Endothelial cell of umbilical vein (primary cell): ENCODE measurements at places on chromosomes 5 and 9. TPM values are rescaled to one million over a fixed set of nuclear protein-coding genes. Genes with fewer than 3 reads are reported as not detected.
A peak's percentile ranks its signal among the peaks of the same experiment; 100 is the strongest.

- no peaks in the 10 kb centered on the region for H3K27me3 ChIP-seq
- no peak overlapping the region for H3K27ac ChIP-seq
- no peak overlapping the region for H3K4me3 ChIP-seq
- no peak for DNase-seq
- no peaks in the 10 kb centered on the region for H3K36me3 ChIP-seq
Observed at GRCh38 chr9:18185196-18185595, 288.8 kb upstream of the ADAMTSL1 start.

OR1Q1 gene
- total RNA-seq = not detected in 2 replicates

DNA sequence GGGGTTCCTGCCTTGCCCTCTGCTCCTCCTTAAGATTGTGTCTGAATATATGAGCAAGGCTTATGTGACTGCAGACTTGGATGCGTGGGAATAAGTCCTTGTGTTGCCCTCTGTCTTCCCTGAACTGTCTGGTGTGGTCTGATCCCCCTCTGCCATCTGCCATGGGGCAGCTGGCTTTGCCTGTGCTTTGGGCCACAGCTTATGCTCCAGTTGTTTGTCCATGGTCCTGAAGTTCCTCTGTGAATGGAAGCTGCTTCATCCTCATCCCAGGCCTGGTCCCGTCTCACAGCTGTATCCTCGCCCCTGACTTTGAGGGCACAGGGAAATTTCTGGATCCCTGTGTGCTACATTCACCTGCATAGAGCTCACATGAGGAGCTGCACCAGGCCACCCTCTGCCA is 14.7 kb downstream of the IL31RA start:
- DNase-seq = peak; percentile 21
- H3K4me3 ChIP-seq = no peak overlapping the region
- no peaks in the 10 kb centered on the region for H3K27me3 ChIP-seq

GARNL3 gene
- total RNA-seq = 5.2 and 8.3 TPM in 2 replicates

CENPK gene
- 49.3 and 50.7 TPM in 2 replicates for total RNA-seq

LMNB1 gene
- total RNA-seq = 134 and 144 TPM in 2 replicates

DNA sequence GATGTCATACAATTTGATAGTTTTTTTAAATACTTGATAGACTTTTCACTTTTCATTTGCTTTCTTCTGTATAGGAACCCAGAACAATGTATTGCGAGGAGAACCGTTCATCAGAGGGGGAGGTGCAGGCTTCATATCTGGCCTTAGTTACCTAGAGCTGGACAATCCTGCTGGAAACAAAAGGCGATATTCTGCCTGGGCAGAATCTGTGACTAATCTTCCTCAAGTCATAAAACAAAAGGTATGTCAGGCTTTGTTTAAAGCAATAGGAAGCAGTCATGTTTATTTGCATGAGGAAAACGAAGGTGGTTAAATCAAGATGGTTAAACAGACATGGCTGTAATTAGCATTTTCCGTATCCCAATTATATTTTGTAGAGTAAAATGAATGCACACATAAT is 46.0 kb downstream of the C7 start:
- no peaks in the 10 kb centered on the region for H3K4me1 ChIP-seq
- no peak overlapping the region for H3K4me3 ChIP-seq
- no peaks in the 10 kb centered on the region for H3K36me3 ChIP-seq
- no peak overlapping the region for H3K27ac ChIP-seq
- no peaks in the 10 kb centered on the region for H3K27me3 ChIP-seq

DNA sequence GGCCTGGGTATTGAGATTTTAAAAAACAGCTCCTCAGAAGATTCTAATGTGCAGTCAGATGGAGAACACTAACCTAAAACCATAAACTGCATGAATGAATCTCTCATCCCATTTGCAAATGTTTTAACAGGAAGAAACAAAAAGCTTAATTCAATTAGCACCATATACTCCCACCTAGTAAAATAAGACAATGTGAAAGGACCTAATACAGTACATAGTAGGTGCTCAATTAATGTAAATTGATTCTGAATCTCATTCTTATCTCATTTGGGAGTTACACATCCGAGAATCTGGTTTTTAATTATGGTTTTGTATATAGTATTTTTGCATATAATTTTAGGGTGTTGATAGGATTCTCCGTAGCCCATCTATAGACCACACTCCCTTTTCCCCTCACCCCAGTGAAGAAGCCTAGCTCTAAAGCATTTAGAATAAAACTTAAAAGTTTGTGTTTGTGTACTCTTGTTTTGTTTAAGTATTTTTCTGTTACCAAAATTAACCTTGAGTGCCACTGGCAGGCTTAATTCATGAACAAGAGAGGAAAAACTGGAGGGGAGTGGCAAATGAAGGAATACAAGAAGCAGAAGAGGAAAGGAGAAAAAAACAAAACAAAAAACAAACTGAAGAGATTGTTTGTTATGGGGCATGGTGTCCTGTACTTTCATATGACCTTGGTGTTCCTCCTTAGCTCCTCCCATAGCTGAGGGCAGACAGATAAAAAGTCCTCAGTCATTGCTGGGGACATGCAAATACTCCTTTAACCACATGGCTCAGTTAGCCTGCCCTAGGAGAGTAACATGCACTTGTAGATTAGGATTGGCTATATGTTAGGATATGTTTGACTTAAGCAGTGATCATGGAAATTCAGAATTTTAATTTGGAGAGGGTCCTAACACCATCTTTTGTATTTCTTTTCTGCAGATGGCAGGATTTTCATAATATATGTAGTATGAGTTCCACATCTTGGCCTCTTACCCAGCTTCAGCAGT is 1.2 kb downstream of the RNF14 start:
- H3K27ac ChIP-seq = peak overlapping the region; percentile 77
- peaks cover 24% of the 10 kb centered on the region for H3K4me1 ChIP-seq
- DNase-seq = no peak
- peak overlapping the region; percentile 97 for H3K4me3 ChIP-seq
